ENCODE measurements at places on chromosomes 7 and 10.

- DNase-seq: no peak
These were observed 83.7 kb downstream of the KIAA1217 start for GRCh38 chr10:24292304-24293293.

GRCh38 chr10:12041766-12042408 is 722 bp downstream of the UPF2 start:
- no peak for DNase-seq

DNA sequence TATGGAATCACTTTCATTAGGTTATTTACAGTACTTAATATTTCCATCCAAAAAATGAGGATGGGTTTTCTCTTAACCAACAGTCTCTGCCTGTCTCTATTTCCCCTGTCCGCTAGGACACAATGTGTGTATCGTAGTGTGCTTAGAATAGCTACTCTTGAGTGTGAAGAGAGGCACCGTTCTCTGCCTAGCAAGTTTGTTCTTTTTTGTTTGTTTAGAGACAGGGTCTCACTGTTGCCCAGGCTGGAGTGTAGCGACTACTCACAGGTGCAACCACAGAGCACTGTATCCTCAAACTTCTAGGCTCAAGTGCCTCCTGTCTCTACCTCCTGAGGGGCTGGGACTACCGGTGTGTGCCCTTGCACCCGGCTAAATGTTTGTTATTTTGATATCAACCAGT is 121.9 kb downstream of the ANK3 start:
- DNase-seq: no peak

DNA sequence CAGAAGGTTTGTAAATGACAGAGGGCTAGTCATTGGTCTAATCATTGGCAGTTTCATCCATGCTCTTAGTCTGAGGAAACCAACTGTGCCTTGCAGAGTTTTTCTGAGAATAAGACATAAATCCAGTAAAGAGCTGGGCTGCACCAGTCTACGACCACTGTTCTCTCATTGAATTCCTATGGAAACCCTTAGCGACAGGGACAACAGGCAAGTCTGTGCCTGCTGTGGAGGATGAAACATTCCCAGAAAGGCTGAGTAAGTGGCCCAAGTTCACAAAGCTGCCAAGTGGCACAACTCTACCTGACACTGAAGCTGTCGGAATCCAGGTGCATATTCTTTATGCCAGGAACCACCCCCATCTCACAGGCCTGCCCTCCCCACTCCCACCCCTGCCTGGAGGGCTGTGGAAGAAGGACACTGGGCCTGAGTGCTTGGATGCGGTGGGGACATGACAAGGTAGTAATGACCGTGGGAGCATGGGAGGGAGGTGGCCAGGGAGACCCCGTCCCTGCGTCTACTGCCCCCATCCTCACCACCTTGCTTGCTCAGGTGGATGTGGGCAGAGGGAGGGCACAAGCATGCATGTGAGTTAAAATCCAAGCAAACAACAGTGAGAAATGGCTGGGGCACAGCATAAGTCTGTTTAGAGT is 58.0 kb downstream of the VSTM4 start:
- no peak for DNase-seq

- DNase-seq: no peak
These were observed 2.4 kb upstream of the MKLN1 start for GRCh38 chr7:131325179-131325840.

DNA sequence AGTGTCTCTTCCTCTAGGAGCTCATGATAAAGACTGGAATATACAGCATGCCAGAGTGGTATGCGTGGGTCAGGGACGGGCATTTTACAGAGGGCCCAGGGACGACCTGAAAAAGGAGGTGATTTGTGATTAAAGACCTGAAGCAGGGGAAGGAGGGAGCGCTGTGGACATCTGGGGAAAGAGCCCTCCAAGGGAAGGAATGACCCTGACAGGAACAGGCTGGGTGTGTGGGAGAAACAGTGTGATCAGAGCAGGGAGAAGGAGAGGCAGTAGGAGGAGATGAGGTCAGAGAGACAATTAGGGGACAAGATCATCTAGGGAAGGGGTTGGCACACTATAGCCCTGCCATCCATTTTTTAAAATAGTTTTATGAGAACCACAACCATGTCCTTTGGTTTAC is 3.4 kb upstream of the RASSF4 start:
- no peak for DNase-seq
